CD4-positive, alpha-beta T cell (primary cell): ENCODE measurements at places on chromosomes 5 and 9.

GRCh38 chr5:138000102-138000723 lies 32.7 kb downstream of the FAM13B start:
- no peak for DNase-seq

- DNase-seq = no peak
Measured at GRCh38 chr9:127779136-127779981, 893 bp upstream of the SH2D3C start.

GRCh38 chr5:140341591-140341990 lies 4.8 kb downstream of the HBEGF start:
- DNase-seq = no peak

DNA sequence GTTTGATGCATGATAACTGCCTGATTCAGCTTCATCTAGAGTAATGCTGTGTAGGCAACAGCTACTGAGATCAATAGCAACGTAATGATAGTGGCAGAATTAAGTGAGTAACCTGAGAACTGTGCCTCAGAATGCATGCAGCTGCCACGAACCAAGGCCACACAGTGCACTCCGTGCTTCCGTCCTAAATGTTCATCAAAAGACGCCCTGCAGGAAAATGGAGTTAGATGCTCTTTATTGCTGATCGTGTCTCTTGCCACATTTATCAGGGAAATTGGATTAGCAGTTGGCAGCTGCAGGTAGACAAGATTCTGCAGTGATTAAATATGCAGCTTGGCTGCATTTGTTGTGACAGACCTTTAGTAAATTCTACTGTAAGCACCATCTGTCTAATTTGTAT lies 107.7 kb upstream of the TLX3 start:
- no peak for DNase-seq

- no peak for DNase-seq
Measured at GRCh38 chr9:125993466-125993865, 246.3 kb downstream of the PBX3 start.

GRCh38 chr5:56233230-56233629 lies at the start of gene ANKRD55:
TSS of gene ANKRD55 (minus strand) at chr5:56233330. CDS start at chr5:56232913, 417 bp downstream.
- no peak for DNase-seq

GRCh38 chr9:19201899-19202891 lies 28.3 kb upstream of the DENND4C start:
- no peak for DNase-seq

DNA sequence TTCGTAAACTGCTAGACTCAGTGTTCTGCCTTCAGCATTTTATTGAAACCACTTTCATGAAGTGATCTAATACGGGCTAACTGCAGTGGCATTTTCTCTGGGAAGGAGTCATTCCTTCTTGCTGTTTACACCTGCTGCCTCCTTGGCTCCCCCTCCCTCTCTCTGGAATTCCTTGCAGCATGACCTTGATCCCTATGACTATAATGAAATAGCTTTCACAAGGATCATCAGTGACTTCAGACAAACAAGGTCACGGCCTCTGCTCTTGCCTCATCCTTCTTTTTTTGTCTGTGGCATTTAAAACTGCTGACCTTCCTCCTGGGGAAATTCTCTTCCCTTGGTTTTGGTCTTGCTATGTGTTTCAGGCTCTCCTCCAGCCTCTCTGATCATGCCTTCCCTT lies 90.2 kb downstream of the ZNF462 start:
- DNase-seq = no peak

DNA sequence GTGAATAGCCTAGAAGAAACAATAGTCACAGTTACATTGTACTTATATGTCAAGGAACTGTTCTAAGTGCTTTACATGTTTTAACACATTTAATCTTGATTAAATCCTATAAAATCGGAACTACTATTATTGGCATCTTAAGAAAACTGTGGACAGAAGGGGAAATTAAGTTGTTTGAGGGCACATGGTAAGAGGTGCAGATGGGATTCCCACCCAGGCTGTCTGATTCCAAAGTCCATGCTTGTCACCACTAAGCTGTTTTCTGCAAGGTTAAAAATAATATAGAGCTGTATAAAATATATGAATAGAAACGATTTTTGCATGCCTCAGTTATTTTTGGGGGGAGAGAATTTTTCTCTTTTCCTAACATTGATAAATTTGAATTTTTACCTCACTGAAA lies 194.6 kb upstream of the KLF9 start:
- no peak for DNase-seq

DNA sequence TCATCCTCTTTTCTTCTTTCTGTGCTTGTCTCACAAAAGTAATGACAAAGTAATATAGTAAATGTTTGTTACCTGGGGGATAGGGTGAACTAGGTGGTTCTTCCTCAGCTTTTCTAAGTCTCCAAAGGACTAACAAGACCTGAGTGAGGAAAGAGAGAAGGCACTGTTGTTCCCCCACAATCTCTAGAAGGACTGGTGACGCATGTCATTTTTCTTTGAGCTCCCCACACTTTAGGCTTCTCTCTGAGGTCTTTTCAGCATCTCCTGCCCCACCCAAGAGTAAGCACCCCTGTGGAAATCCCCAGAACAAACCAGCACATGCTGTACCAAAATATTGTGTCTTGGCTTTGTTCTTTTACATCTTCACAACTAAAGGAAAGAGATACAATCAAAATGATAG lies 2.4 kb upstream of the IL7R start:
- peak; percentile 96 for DNase-seq

DNA sequence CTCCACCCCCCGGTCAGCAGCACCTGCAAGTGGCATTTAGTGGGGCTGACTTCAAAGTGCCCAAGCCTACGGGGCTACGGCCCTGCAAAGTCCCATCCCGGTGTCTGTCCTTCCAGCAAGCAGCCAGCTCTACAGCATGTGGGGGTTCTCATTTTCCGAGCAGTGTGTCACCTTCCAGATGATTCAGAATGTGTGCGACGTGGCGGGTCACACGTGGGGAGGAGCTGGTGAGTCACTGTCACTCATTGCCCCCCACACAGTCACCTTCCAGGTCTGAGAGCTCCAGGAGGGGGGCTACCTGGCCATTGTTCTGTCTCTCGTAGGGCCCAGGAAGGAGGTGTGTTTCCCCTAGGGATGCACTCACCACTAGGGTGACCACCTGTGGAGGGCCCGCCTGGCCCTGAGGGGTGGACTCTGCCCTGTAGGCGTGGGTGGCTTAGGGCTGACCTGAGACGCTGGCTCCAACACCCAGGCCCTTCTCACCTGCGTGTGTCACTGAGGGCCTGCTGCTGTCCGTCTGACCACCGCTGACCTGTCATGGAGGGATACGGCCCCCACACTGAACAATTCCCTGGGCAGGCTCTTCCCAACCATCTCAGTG lies 70.2 kb downstream of the SEMA4D start:
- peak; percentile 61 for DNase-seq

DNA sequence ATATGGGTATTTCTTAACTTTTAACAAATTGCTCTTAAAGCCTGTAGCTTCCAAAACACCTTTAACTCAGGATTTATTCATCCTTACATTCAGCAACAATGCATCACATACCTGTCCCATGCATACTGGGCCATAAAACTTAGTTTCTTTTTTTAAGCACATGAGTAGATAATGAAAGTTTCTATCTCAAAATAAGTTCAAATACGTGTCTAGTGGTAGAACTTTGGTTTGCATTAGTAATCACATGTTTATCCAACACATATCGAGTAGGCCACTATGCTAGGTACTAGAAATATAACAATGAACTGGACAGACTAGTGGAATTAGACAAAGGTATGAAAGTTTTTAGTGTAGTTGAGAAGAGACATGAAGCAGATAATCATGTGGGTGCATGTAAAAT lies 99.6 kb downstream of the DOCK2 start:
- DNase-seq = no peak
